Stimulated activated CD4-positive, alpha-beta T cell treated with anti-CD3 and anti-CD28 coated beads, Interleukin-4, amount 100 ng/mL, for 48 hours (primary cell): ENCODE measurements at places on chromosomes 6 and 20.

GRCh38 chr20:18139832-18140231 lies 2.2 kb downstream of the KAT14 start:
- DNase-seq, result no peak

GRCh38 chr20:52252664-52253063 lies 61.1 kb upstream of the ZFP64 start:
- no peak for DNase-seq

DNA sequence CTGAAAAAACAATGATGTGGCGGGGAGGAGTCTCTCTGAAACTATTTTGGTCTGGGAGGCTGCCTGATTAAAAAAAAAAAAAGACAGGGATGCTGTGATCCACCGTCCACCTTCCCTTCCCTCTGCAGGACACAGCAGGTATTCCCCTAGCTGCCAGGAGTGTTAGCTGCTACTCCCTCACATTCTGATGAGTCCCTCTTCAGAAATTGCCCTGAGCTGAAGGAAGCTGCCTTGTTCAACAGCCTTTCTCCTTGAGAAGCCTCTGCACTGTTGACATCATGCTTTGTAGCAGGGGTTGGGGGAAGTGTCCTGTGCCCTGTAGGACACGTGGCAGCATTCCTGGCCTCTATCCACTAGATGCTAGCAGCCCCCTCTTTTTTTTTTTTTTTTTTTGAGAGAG lies 71.7 kb upstream of the ZMYND8 start:
- DNase-seq, result no peak

- no peak for DNase-seq
Observed at GRCh38 chr20:39057911-39058310, 95.8 kb downstream of the DHX35 start.
